Pericardium fibroblast (primary cell): ENCODE measurements at places on chromosomes 7 and 10. TPM values are rescaled to one million over a fixed set of nuclear protein-coding genes. Genes with fewer than 3 reads are reported as not detected.

EPHA1 gene
- not detected in 2 replicates for total RNA-seq

MBLAC1 gene
- 3.1 and 3.2 TPM in 2 replicates for total RNA-seq

ZNF503 gene
- 23.7 and 54.5 TPM in 2 replicates for total RNA-seq

SPAM1 gene
- not detected in 2 replicates for total RNA-seq

GCK gene
- total RNA-seq: 0.17 and 1.9 TPM in 2 replicates

INMT gene
- total RNA-seq: 47.8 and 567 TPM in 2 replicates

ANXA8L1 gene
- total RNA-seq: 9.3 TPM in 1 of 2 replicates, not detected in the other

TRIL gene
- total RNA-seq: 6.5 and 7.6 TPM in 2 replicates

C10orf105 gene
- total RNA-seq: 0.12 TPM in 1 of 2 replicates, not detected in the other

TSPAN12 gene
- 0.51 and 5.5 TPM in 2 replicates for total RNA-seq

MOGAT3 gene
- total RNA-seq: not detected in 2 replicates

CDK14 gene
- total RNA-seq: 20.2 and 26.5 TPM in 2 replicates

CREB5 gene
- 1.0 and 2.2 TPM in 2 replicates for total RNA-seq

SKAP2 gene
- total RNA-seq: 8.4 and 23.1 TPM in 2 replicates
